Activated CD8-positive, alpha-beta T cell treated with anti-CD3 and anti-CD28 coated beads for 36 hours (primary cell): ENCODE measurements at places on chromosomes 11 and 22. TPM values are rescaled to one million over a fixed set of nuclear protein-coding genes. Genes with fewer than 3 reads are reported as not detected.

Gene HIPK3
- 27.3 TPM for total RNA-seq

DNA sequence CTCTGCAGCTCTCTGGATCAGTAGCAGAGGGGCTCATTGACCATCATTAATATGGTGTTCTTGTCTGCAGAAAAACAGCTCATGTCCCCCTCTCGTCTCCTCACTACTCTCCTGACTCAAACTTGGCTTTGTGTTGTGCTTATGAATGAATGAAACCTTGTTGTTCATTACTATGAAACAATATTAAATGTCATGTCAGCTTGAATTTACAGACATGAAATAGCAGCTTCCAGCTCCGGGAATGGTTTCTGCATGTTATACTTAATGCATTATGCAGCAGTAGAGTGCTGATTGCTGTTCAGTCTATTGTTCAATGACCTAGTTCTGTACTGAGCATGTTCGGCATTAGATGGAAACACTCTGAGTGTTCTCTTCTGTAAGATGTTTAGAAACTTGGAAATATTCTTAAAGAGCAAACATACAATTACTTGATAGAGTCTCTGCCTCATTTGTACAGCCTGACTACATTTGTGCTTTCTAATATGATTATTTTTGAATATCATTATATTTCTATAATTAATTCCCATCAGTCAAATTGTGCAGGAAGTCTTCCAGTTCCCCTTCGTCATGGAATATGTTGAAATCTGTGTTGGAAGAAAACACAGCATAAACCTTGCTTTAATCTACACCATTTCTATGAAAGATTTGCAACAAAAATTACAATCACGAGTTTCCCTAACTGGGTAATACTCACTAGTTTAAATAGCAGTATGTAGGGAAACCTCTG is 340.4 kb downstream of the SOX6 start:
- no peak for DNase-seq

Gene LYVE1
- total RNA-seq, result not detected

DNA sequence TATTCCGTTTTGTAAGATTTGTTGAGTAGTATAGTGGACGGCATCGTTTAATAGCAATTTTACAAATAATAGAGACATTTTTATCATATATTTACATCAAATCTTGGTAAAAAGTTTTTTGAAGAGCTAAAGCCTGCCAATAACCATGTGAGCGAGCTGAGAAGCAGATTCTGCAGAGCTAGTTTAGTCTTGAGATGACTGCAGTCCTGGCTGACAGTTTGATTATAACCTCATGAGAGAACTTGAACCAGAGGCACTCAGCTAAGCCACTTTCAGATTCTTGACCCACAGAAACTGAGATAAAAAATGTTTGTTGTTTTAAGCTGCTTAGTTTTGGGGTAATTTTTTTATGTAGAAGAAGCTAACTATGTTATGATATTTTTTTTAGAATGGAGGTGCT is 78.9 kb downstream of the PDE3B start:
- no peak for DNase-seq

DNA sequence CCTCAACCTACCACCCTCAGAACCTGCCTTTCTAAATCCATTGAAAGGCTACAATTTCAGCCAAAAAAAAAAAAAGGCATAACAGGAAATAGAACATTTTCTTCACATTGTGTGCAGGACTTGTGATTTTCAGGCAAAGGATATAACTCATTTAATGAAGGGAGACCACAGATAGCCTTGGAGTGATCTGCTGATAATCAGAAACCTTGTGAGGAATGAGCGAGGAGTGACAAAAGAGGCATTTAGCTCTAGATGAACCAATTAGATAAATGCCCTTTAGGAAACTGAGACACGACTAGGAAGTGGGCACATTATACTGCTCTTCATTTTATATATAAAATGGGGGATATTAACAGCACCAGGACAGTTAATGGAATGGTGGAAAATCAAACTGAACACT is 216.5 kb upstream of the GRIA4 start:
- no peak for DNase-seq

Gene AMOTL1
- total RNA-seq, result 1.7 TPM

Gene PNPLA5
- total RNA-seq, result not detected

DNA sequence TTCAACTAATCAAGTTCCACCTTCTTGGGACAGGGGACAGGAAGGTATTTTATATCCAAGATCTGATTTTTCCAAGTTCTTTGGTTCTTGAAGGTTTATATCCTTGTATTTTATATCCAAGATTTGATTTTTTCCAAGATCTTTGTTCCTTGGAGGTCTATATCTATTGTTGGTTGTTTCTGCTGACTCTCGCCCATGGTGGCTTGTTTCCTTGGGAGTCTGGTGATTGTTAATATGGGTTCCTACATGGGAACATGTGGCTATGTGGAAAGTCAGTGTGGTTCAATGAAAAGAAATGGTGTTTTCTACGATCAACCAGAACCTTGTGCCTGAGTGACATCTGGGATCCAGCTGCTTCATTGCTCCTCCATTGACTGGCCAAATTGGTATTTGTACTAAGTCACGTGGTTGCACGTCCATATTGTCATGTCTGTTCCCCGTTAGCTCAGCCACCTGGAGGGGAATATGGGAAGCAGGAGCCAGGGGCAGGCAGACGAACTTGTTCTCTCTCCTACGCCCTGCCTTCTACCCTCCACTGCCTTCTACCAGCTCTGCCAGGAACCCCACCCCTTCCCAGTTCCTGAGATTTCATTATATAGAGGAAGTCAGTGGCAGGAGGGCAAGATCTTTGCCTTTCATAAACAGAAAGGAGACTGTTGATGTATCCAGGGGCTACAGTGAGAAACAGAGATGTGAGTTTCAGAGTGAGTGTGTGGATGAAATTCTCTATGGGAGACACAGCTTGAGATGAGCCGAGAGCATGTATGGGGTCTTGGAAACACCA is 11.1 kb upstream of the CSF2RB start:
- DNase-seq, result no peak

DNA sequence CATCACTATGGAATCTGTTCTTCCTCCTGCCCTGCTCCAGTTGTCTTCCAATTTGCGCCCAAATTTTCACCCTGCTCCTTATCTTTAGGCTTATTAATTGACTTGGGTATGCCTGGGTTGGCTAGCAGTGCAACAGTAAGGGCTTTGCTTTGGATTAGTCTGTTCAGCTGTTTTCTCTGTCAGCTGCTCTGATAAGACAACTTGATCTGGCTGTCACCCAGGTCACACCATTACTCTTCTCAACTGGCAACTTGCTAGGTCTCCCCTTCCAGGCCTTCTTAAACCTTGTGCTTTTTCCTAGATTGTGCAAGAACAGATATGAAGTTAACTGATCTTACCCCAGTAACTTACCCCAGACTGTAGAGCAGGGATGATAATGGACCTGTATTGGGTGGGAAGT is 357.8 kb upstream of the LARGE1 start:
- DNase-seq, result no peak

Gene NNMT
- not detected for total RNA-seq

- DNase-seq, result no peak
Measured at GRCh38 chr22:27727673-27728451, 73.7 kb downstream of the MN1 start.

- DNase-seq, result no peak
Measured at GRCh38 chr11:17861036-17861755, 126.6 kb downstream of the KCNC1 start.

DNA sequence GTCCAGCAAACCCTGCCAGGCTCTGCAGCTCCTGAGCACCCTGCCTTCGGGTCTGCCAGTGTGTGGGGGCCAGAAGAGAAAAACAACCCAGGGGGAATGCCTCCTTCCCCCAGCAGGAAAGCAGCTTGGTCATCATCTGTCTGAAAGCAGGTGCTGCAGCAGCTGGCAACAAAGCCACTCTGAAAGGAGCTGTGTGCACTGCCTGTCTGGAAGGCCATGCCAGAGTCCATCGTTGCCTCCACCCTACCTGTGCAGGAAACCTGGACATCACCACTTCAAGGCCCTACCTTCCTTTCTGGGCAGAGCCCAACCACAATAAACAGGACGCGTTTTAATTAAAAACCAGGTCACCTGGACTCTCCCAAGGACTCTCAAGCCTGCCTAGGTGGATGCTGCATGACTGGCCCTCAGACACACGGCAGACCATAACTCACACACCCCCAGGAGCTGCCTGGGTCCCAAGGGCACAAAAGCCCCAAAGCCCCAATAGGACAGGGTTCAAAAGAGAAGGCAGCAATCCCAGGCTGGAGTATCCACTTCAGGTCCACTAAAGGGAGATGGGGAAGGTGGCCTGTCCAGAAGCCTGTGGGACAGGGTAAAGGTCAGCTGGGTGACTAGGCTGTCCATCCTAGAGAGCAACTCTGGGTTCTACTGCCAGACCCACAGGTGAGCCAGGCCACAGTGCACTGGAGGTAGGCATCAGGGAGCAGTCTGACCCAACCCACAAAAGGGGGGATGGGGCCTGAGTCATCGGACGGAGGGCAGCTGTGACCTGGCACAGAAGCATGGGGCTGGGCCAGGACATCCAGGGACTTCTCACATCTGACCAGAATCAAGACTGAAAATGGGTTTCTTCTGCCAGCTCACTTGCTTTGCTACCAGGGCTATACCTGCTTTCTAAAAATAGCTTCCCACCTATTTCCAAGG is 6.1 kb downstream of the GNB1L start:
- DNase-seq, result no peak

DNA sequence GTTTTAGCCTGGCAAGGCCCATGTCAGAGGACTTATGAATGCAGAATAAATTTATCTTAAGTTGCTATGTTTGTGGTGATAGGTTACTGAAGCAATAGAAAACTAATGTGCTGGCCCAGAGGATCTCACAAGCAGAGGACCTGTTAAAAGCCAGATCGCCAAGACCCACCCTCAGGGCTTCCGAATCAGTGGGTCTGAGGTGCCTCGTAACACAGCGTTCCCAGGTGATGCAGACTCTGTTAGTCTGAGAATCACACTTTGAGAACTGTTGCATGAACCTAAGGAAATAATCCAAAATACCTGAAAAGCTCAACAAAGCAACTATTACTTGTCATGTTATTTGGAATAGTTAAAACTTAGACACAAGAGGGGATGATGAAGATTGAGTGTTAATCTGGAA is 6.7 kb upstream of the SCARF2 start:
- DNase-seq, result no peak

GRCh38 chr11:122822241-122822640 is 16.1 kb upstream of the CRTAM start:
- no peak for DNase-seq

DNA sequence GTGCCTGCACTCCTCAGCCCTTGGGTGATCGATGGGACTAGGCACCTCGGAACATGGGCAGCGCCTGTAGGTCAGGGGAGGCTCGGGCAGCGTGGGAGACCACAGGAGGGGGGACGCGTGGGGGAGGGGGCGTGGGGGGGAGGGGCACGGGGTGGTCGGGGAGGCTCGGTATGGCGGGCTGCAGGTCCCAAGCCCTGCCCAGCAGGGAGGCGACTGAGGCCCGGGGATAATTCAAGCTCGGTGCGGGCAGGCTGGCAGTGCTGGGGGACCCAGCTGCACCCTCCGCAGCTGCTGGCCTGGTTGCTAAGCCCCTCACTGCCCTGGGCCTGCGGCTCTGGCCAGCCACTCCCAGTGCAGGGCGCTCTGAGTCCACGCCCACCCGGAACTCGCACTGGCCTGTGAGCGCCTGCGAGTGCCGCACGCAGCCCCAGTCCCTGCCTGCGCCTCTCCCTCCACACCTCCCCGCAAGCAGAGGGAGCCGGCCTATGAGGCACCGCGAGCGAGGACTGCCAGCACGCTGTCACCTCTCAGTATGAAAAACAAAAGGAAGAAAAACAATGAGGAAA is 1698.3 kb upstream of the RAG2 start:
- no peak for DNase-seq

DNA sequence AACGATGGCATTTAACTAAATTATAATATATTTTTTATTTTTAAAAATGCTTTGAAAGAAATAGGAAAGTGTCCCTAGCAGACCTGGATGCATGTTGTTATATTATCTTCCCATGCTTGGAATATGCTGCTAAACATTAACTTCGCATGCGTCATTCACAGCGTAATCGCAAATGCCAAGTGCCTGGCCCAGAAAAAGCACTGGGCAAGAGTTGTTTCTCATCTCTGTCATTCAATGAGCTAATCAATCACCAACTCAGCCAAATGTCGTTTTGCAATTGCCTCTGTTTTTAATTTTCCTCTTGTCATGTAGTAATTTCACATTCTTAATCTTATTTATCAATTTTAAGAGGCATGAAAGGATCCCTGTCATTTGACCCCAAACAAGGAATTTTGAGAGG is 1421.9 kb downstream of the BRD1 start:
- DNase-seq, result no peak

Gene MIOX
- total RNA-seq, result not detected

- DNase-seq, result no peak
Measured at GRCh38 chr22:49583886-49584505, 243.7 kb downstream of the BRD1 start.

DNA sequence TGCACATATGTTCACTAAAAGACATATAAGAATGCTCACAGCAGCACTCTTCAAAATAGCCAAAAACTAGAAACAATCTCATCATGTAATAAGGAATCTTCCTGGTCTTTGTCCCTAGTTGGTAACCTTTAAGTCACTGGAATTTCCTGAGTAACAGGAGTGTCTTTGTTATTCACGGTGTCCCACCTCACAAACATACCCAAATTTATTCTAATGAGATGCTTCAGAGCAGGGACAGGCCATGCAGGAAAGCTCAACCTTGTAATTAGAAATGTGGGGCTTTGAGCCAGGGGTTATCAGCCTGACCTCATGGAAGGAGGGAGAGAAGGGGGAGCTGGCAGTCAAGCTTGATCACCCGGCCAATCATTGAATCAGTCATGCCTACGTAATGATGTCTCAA is 40.3 kb upstream of the NFRKB start:
- DNase-seq, result no peak

GRCh38 chr22:39493759-39494158 is 8.3 kb upstream of the MIEF1 start:
- DNase-seq, result no peak

- DNase-seq, result no peak
Measured at GRCh38 chr11:13111813-13112130, 102.7 kb downstream of the RASSF10 start.

Gene CTR9
- 35.9 TPM for total RNA-seq

Gene OR51B2
- not detected for total RNA-seq

Gene FAM83F
- total RNA-seq, result 2.0 TPM

Gene CNIH2
- total RNA-seq, result 2.0 TPM

DNA sequence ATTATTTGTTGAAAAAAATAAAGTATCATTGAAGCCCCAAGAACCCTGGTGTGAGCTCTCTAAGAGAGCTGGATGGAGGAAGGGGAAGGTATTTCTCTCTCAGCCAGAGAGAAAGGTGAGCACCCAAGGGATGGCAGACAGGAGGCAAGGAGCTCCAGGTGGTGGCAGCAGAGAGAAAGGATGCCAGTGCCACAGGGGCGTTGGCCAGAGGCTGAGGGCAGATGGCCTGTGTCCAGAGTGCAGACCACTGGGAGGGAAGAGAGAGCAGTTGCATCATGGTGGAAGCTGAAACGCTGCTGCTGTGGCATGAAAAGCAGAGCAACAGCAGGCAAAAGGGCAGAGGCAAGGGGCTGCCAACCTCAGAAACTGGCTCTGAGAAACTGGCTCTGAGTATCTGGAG is 8.5 kb downstream of the SPON1 start:
- DNase-seq, result peak; percentile 30

Gene SLC17A6
- total RNA-seq, result not detected
